ENCODE measurements at places on chromosomes 4 and X.

DNA sequence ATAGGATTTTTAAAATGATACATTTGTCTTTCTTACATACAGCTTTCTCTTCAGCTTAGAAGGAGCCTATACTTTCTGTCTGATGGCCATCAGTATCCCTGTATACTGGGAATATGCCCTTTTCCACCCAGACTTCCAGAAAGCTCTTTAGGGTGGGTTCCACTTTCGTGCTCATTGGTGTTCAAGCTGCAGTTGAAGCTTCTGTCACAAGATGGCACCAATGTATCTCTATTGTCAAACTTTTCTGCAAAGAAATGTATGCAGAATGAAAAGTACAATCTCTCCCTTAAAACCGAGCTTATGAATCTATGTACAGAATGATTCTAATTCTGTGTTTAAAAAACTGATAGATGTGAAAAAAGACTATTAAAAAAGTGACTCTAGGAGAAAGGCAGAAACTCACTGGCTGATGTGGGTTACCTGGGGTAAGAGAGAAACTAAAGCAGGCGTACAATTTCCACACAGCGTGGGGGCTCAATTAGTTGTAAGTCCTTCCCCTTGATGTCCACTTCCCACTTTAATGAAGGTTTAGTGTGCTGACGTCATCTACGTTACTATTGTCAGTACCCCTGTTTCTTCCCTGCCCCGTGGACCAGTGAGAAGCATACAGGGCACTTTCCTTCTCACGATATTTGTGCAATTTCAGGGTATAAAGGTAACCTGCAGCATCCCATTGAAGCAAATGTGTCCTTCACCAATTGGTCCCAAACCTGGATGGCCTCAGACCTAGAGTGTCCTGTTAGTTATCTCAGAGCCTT is 57.3 kb upstream of the TCEAL2 start:
- peak; percentile 31 for DNase-seq

DNA sequence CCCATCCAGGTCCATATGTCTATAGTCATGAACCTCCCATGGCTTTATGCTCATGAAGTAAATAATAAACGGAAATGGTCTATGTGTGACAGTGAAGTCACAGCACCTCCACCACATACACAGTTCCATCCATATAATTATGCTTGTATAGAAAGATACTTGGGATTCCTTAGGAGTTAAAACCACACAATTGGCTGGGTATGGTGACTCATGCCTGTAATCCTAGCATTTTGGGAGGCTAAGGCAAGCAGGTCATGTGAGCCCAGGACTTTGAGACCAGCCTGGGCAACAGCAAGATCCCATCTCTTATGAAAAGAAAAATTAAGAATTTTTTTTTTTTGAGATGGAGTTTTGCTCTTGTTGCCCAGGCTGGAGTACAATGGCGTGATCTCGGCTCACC is 55.6 kb upstream of the RBM47 start:
- no peak for DNase-seq

- no peak for DNase-seq
These were observed 499.1 kb upstream of the SLIT2 start for GRCh38 chr4:19752599-19752998.

GRCh38 chr4:111610681-111611080 is 534.6 kb upstream of the FAM241A start:
- DNase-seq, result no peak

DNA sequence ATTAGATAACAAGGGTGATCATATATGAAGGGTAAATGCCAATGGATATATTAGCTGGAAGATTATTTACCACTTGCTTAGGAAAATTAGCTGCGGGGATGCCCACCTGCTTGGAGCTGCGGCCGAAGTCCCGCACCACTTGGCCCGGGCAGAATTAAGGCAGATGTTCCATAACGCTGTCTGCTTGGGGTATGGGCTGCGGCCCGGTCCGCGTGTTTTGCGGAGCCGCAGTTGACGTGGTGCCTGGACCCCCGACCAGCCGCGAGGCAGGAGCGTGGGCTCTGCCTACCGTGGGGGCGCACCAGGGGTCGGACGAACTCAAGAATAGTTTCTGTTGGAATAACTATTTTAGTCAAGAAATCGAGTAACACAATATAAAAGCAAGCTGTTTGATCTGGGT is 235.2 kb downstream of the CPXCR1 start:
- no peak for DNase-seq

Measured in hepatocyte (in vitro differentiated cells).